ENCODE measurements at places on chromosomes 2 and 18. TPM values are rescaled to one million over a fixed set of nuclear protein-coding genes. Genes with fewer than 3 reads are reported as not detected.

The FANCL gene
- 32.5 TPM for total RNA-seq

The CCDC74A gene
- 20.4 TPM for total RNA-seq

The PPIG gene
- total RNA-seq: 44.0 TPM

The MAP2 gene
- total RNA-seq: 14.7 TPM

The LDLRAD4 gene
- total RNA-seq: 43.7 TPM

The GRB14 gene
- total RNA-seq: 19.0 TPM

The ABCB11 gene
- 0.06 TPM for total RNA-seq

All from metanephros (tissue), 2 donors.